ENCODE measurements at places on chromosomes 2 and 18. TPM values are rescaled to one million over a fixed set of nuclear protein-coding genes. Genes with fewer than 3 reads are reported as not detected.

LINC00305 gene
- not detected for total RNA-seq

RAPGEF4 gene
- total RNA-seq: 0.37 TPM

EFEMP1 gene
- total RNA-seq: not detected

FHOD3 gene
- total RNA-seq: not detected

CASP10 gene
- total RNA-seq: 12.7 TPM

LBX2 gene
- total RNA-seq: 0.36 TPM

ABCG8 gene
- total RNA-seq: not detected

GRCh38 chr2:213147538-213147937 lies 3.9 kb downstream of the IKZF2 start:
- H3K27me3 ChIP-seq: peaks cover 51% of the 10 kb centered on the region
- DNase-seq: no peak
- H3K27ac ChIP-seq: no peak overlapping the region

DNA sequence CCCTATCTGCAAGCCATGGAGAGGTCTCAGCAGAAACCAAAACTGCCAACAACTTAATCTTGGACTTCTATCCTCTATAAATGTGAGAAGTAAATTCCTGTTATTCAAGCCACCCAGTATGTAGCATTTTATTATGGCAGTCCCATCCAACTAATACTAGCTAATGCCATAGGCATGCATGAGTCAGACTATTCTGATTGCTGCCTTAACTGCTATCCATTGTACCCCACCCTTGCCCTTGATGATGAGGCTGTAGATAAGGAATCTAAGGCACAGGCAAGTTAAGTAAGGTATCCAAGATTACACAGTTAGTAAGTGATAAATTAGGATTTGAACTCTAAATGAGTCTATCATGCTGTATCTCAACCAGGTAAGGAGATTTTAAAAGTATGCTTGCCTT lies 223.0 kb downstream of the UBE2E3 start:
- H3K27ac ChIP-seq: no peak overlapping the region
- H3K4me1 ChIP-seq: peaks cover 20% of the 10 kb centered on the region
- DNase-seq: no peak
- H3K36me3 ChIP-seq: peaks cover 69% of the 10 kb centered on the region
- H3K27me3 ChIP-seq: no peaks in the 10 kb centered on the region
- no peak overlapping the region for H3K4me3 ChIP-seq

DNA sequence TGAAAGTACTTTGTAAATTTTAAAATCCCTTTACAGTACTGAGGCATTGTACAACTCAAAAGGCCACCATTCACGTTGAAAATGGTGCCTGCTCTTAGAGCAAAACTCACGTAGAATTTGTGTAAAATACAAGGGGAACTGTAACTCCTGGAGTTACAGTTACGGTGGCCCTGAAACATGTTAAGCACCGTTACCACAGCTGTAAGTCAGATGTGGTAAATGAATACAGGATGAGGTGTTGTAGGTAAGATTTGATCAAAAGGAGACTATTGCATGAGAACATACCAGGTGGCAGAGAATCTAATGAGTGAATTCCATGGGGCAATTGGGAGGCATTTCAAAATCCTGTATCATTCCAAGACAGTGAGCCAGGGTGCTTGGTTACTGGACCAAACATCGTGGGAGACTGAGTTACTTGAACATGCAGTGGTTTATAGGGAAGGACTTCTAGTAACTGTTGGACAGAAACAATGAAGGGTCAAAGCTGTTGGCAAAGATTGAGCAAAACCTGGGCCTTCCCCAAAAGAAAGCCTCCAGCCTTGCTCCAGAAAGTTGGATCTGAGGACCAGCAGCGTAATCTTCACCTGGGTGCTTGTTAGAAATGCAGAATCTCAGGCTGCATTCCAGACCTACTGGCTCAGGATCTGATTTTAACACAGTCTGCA lies 535.8 kb upstream of the POU3F3 start:
- H3K27me3 ChIP-seq: peaks cover 12% of the 10 kb centered on the region
- no peaks in the 10 kb centered on the region for H3K36me3 ChIP-seq
- no peak for DNase-seq
- H3K4me3 ChIP-seq: no peak overlapping the region
- H3K4me1 ChIP-seq: no peaks in the 10 kb centered on the region

- peaks cover 14% of the 10 kb centered on the region for H3K36me3 ChIP-seq
- no peak for DNase-seq
- no peaks in the 10 kb centered on the region for H3K27me3 ChIP-seq
- peaks cover 36% of the 10 kb centered on the region for H3K4me1 ChIP-seq
These were observed 824 bp upstream of the VPS54 start for GRCh38 chr2:64019975-64020528.

DNA sequence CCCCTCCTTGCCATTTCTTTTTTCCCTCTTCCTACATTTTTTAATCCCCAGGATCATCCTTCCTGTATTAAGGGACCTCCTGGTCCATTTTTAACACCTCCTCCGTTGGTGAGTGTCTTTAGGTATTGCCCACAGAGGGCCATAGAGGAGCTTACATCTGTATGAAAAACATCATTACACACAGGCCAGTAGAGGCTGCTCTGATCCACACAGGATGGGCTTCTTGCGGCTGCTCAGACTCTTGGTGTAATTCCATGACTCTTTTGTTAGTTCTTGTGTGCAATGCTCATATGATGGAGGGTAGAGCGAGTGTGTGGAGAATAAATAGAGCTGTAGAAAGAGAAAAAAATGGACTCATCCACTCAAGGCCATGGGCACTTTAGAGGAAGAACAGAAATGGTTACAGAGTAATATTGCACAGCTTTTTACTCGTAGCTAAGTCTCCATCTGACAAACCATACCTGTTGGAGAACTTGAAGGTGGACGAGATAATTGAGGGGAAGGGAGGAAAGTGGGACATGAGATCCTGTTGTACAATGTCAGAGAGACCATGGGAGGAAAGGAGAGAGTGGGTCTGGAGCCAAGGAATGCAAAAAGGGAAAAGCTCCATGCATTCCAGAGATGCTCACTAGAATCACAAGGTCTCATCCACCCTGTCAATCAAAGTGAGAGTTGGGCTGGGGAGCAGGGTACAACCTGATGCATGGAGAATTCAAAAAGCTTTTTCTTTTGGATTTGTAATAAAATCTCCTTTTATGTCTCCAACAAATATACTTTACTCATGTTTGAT lies 129.7 kb upstream of the TNP1 start:
- H3K36me3 ChIP-seq: no peaks in the 10 kb centered on the region
- no peaks in the 10 kb centered on the region for H3K4me1 ChIP-seq
- H3K27me3 ChIP-seq: peaks cover 16% of the 10 kb centered on the region
- no peak overlapping the region for H3K4me3 ChIP-seq
- no peak for DNase-seq

DNA sequence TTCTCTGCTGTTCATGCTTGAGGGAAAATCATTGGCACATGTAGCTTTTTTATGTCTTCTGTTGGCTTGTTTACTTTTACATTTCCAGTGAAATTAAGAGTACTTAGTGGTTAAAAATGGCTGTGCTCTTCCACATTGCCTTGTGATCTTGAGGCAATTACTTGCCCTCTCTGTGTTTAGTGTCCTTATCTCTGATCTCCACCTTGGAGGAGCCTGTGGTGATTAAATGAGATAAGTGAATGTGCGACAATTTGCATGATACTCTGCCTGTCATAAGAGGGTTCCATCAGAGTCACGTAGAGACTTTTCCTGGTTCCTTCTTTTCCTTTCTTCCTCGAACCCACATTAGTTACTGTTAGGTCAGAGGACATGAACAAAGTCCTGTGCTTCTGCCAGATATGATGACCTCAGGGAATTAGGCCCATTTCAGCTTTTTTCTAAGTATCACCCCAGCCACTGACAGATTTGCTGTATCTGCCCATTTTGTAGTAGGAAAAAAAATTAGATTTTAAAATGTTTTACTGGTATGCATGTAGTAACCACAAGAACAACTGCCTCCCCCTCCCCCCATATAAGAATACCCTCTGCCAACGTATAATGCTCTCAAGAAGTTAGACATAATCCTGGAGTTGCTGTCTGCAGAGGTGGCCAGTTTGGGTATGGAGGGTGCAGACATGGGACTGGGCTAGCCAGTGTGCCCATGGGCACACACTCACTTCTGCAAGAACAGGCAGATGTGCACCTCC lies 51.9 kb downstream of the TET3 start:
- no peak for DNase-seq
- H3K27me3 ChIP-seq: no peaks in the 10 kb centered on the region
- H3K36me3 ChIP-seq: peaks cover 5% of the 10 kb centered on the region

- H3K4me3 ChIP-seq: no peak overlapping the region
- H3K27me3 ChIP-seq: no peaks in the 10 kb centered on the region
- no peak overlapping the region for H3K27ac ChIP-seq
These were observed 147.9 kb downstream of the LNPK start for GRCh38 chr2:175854129-175854528.

DNA sequence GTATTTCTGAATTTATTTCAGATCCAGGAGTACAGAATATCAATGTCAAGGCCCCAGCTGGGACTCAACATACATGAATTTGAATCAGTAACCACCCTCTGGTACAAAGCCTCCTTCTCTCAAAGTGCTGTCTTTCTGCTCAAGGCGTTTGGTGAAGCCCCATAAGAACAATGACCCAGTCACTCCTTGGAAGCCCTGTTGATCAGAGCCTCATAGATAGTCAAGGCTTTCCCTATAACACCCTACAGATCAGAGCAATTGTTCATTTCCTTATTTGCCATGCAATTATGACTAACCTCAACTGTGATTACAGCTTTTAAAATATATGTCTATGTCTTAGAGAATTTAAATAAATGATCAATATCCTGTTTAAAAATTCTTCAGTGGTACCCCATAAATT lies 159.1 kb upstream of the CREB1 start:
- H3K4me1 ChIP-seq: no peaks in the 10 kb centered on the region
- H3K27me3 ChIP-seq: no peaks in the 10 kb centered on the region
- no peak overlapping the region for H3K4me3 ChIP-seq
- H3K36me3 ChIP-seq: no peaks in the 10 kb centered on the region
- no peak overlapping the region for H3K27ac ChIP-seq
- DNase-seq: no peak
